T-helper 2 cell treated with Interferon-gamma antibody and Interleukin-4, amounts not matched to agents 5 μg/mL and 100 μg/mL, for 36 hours (primary cell): ENCODE measurements at places on chromosomes 16 and 17.

GRCh38 chr16:10988164-10988803 lies 43.9 kb downstream of the CLEC16A start:
- peak; percentile 82 for DNase-seq

- no peak for DNase-seq
Measured at GRCh38 chr16:1158456-1159324, 5.8 kb downstream of the CACNA1H start.

- DNase-seq, result no peak
Measured at GRCh38 chr16:4646773-4647643, 22.4 kb downstream of the MGRN1 start.

DNA sequence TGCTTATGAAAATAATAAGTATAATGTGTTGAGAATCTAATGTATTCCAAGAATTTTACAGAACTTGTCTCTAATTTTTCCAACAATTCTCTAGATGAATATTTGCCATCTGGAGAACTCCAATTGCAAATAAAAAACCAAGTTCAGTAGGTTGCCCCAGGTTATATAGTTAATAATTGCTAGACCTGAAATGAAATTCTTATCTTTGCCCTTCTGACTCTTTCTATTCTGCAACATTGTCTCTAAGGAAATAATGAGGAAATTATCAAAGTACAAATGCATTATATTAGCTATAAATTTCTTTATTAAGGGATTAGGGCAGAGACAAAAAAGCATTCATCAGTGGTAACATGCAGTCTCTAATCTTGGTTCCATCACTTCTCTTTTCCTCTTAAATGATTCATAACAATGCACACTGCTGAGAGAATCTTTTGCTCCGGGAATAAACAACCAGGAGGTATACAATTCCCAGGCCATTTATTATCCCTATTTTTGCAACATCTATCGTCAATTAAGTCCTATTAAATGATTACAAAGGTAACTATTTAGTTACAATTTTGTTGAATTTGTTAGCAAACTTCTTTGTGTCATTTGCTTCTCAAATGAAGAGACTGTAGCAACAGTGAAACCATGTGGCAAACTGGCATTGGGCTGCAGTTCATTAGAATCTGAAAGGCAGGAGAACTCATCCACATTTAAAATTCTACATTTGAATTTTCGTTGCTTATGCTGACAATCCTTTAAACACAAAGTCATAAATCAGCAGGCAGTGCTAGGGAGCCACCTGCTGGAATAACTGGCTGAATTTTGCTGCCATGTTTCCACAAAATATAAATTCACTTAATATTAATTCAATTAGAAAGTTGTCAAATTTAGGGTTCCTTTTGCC lies 349.6 kb downstream of the KIF2B start:
- DNase-seq, result no peak
